ENCODE measurements at places on chromosomes 5 and 9.

GRCh38 chr9:121324755-121325154 is 45.3 kb downstream of the STOM start:
- DNase-seq: no peak

GRCh38 chr5:113153512-113154097 is 177.0 kb downstream of the DCP2 start:
- DNase-seq: no peak

DNA sequence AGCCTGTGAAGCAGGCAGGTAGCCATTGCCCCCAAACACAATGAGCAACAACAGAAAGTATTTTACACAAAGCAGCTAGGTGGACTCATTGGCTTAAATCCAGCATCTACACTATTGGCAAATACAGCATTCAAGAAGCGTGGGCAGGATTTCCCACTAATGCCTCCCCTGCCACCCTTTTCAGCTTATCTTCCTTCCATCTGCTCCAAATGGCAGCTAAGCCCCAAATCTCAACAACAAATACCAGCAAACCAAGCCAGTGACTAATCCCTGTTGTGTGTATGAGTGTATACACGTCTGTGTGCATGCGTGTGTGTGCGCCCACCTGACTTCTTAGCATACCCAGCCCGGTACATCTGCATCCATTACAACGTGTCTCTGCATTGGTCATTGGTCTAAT is 151.2 kb upstream of the WWC1 start:
- DNase-seq: no peak

- no peak for DNase-seq
These were observed 471.1 kb upstream of the WWC1 start for GRCh38 chr5:167820101-167820990.

GRCh38 chr5:28984639-28985038 is 1946.3 kb upstream of the CDH9 start:
- no peak for DNase-seq

- no peak for DNase-seq
These were observed 23.1 kb upstream of the TDRD7 start for GRCh38 chr9:97388721-97389238.

- DNase-seq: no peak
These were observed 42.3 kb downstream of the NSG2 start for GRCh38 chr5:174087783-174088182.

DNA sequence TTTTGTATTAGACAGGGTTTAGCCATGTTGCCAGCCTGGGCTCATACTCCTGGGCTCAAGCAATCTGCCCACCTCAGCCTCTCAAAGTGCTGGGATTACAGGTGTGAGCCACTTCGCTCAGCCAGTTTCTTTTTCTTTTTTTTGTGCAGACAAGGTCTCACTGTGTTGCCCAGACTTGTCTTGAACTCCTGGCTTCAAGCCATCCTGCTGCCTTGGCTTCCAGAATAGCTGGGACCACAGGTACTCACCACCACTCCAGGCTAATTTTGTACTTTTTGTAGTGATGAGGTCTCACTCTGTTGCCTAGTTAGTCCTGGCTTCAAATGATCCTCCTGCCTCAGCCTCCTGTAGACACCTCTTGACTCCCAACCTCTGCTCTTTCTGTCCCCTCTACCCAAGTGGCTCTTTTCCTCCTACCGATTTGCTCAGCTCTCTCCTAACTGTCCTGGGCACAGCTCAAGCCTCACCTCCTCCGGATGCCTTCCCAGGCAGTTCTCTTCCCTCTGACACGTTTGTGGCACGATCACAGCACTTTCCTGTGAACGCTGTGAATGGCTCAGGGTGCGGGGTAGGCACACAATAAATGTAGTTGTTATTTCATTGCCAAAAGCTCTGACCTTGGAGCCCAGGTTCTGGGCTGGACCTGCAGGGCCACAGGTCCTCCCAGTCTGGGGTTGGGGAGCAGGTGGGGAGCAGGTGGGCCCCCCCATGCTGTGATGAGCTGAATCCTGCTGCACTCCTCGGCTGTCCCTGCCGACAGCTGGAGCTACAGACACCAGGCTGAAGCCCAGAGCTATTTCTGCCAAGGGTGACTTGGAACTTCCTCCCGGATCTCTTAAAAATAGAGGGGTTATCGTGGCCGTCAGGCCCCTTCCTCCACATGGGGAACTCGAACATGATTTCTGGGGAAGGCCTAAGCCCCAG is 23.9 kb downstream of the GFI1B start:
- no peak for DNase-seq

GRCh38 chr5:141105350-141105749 is 5.1 kb downstream of the PCDHB3 start:
- no peak for DNase-seq

DNA sequence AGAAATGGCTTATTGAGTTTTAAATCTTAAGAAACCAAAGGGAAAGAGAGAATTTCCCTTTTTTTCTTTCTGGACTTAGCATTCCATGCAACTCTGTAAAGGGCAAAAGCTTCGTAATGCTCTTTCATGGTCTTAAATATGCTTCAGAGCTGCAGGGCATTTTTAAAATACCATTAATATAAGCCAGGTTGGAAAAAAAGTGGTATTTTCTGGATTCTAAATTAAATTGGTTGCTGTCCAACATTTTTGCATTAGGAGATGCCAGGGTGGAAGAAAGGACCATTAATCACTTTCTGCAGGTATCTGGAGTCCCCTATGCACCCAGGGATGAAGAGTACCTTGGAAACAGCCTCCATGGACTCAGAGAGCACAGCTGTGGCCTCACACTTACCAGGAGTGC is 215.1 kb upstream of the DAPK1 start:
- no peak for DNase-seq

GRCh38 chr9:94181408-94182181 is 77.5 kb upstream of the ZNF169 start:
- no peak for DNase-seq

GRCh38 chr5:98899456-98899855 is 29.4 kb downstream of the CHD1 start:
- DNase-seq: no peak

- DNase-seq: no peak
These were observed 70.1 kb upstream of the NXNL2 start for GRCh38 chr9:88464851-88465250.

GRCh38 chr5:141757402-141757801 is 75.4 kb upstream of the ARAP3 start:
- no peak for DNase-seq

- no peak for DNase-seq
These were observed 67.4 kb downstream of the LIX1 start for GRCh38 chr5:97074859-97075489.

- no peak for DNase-seq
These were observed 36.8 kb upstream of the ZNF608 start for GRCh38 chr5:124783285-124783684.

- DNase-seq: no peak
These were observed 2.0 kb downstream of the RORB start for GRCh38 chr9:74499111-74499601.

DNA sequence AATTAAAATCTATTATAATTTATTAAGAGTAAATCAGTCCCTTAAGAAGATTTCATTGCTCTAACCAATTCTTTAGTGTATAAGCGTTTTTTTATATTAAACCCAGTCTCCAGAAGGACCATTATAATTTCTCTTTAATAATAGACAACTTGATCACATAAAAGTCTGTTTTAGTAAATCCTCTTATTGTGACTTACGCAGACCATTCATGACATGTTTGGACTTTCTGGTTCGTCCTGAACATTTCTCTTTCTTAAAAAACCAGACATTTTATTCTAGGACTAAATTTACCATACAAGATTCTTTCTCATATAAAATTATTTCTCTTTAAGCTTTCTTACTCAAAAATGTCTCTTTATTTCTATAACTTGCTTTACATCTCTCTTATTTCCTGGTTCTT is 196.2 kb upstream of the RAI14 start:
- DNase-seq: no peak

GRCh38 chr5:90843443-90843842 is 284.8 kb downstream of the ADGRV1 start:
- no peak for DNase-seq

GRCh38 chr5:141914199-141914743 is 9.4 kb upstream of the DELE1 start:
- no peak for DNase-seq

GRCh38 chr5:82388181-82388580 is 110.0 kb upstream of the RPS23 start:
- DNase-seq: no peak

DNA sequence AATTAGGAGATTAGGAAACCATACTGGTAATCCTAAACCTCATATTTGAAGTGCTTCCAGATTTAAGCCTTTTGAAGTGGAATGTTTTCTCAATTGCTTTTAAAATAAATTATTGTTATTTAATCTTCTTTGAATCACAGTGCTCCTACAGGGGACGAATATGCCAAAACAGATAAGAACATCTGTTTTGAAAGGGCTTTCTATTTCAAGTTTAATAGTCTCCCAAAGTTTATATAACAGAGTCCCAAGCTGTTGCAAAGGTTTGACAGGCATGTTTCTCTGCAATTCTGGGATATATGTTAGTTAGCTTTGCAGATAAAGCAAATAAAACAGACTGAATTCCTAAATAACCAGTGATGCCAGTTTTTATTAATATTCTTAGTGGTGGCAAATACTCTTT is 803.7 kb downstream of the TLE4 start:
- no peak for DNase-seq

GRCh38 chr5:4212071-4212739 is 616.6 kb downstream of the IRX1 start:
- no peak for DNase-seq

- no peak for DNase-seq
These were observed 455.6 kb upstream of the CD180 start for GRCh38 chr5:67652201-67652600.

- DNase-seq: no peak
These were observed 1738.8 kb downstream of the EFNA5 start for GRCh38 chr5:105931881-105932421.

- no peak for DNase-seq
These were observed 8.2 kb downstream of the OR1K1 start for GRCh38 chr9:122808141-122808540.

DNA sequence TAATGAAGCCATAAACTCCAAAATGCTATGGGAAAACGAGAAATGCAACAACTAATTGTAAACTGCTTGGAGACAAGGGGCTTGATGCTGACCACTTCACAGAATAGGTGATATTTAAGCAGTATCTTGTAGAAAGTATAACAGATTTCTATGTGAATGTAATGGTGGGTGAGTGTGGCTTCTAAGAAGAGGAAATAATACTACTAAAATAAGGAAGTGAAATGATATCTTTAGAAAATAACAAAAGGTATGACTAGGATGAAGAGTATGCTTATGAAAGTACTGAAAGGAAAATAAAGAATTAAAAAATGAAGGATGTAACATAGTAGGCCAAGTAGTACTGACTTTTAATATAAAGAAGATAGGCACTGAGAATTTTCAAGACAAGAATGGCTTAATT is 94.2 kb downstream of the AGTPBP1 start:
- DNase-seq: no peak

- DNase-seq: no peak
These were observed 65.9 kb downstream of the COL23A1 start for GRCh38 chr5:178524093-178524882.

GRCh38 chr5:79962575-79963222 is 28.4 kb downstream of the MTX3 start:
- DNase-seq: no peak

DNA sequence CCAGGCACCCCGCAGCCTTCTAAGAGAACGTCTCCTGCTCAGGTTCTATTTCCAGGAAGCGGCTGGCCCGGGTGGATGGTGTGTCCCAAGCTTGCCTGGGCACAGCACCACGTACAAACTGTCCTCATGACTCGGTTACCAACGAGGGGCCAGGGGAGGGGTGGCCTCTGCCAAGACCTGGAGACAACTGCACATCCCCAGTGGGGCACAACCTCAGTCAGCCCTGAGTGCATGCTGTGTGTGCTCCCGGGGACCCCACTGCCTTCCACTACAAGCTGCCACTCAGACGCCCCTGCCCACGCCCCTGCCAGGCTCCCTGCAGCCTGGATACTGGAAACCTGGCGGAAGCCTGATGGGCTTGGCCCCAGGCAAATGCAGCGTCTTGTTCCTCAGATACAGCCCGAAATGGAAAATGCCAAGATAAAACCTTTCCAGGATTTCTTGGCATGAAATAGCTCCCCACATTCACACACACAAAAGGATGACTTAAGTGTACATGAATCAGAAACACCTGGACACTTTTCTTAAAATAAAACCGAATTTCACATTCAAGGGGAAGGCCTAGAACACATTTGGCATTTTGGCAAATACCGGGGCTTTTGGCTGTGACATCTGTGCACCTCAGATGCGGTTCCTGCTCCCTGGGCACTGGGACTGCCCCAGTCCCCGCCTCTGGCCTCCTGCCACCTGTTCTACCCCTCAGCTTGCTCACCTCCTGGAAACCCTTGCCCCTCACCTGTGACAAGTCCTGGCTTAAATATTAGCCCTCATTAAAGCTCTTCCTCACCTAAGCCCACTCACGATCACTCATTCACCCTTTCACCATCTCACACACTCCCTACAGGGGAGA is 62.5 kb downstream of the COL23A1 start:
- no peak for DNase-seq

DNA sequence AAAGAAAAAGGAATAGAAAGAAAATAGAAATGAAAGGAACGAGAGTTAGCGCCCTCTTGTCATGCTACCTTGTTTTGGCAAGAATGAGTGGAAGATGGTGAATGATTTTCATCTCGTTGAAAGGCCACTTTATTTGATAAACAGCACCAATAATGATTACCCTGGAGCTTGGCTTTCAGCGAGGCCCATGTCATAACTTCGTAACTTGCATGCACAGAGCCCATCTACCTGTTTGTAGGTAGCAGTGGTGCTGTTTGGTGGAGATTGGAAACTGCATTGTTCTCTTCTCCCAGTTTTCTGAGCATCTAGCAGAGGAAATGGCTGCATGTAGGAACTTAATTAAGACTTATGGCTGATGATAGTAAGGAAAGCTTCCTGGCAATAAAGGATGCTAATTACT is 59.3 kb downstream of the NPR3 start:
- no peak for DNase-seq

- no peak for DNase-seq
These were observed 358.8 kb downstream of the MAN2A1 start for GRCh38 chr5:110048491-110048890.

DNA sequence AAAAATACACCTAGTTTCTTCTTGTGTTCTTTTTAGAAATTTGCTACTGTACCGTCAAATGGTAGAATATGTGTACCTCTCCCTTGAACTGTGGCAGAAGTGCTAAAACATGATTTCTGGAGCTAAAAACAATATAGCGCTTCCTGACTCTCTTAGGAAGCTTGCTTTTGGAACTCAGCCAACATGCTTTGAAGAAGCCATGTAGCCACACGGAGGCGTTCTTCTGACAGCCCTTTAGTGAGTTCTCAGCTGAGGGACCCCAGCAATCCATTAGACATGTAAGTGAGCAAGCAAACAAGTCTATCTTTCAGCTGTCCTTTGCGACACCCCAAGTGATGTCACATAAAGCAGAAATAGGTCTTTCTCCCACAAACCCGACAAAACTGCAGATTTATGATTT is 917.0 kb downstream of the CDH9 start:
- no peak for DNase-seq

Measured in activated CD8-positive, alpha-beta memory T cell treated with anti-CD3 and anti-CD28 coated beads for 1 hour (primary cell).